ENCODE measurements at places on chromosomes 16 and 17. TPM values are rescaled to one million over a fixed set of nuclear protein-coding genes. Genes with fewer than 3 reads are reported as not detected.

The ELMO3 gene
- 0.79 TPM for total RNA-seq

GRCh38 chr16:23288209-23288608 lies 13.9 kb upstream of the SCNN1B start:
- DNase-seq, result no peak

DNA sequence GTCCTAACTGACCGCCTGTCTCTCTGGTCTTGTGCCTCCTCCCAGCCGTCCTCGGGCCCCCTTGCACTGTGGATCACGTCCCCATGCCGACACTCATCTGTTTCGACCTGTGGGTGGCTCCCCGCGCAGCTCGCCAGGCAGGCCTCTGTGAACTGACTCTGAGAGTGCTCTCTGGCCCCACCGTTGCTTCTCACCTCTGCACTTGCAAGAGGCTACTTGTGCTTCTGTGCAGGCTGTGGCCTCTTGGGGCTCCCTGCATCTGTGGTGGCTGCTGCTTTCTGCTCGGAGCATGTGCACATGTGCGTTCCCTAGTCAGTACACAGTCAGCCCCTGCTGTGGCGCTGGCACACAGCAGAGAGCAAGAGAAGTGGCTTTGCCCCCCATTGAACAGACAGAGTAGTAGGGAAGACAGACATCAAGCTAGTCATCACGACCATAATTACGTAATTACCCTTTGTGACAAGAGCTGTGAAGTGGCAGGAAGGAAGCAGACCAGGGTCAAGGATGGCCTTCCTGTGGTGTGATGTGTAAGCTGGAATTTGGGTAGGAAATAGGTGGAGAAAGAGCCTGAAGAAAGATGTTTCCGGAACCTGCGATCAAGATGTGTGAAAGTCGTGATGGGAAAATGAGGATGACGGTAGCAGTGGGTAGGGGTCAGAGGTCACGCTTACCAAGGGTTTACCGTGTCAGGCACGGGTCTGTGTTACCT lies 256.0 kb upstream of the CACNG5 start:
- no peak for DNase-seq

- peak; percentile 47 for DNase-seq
Observed at GRCh38 chr16:54568906-54569807, 282.6 kb upstream of the IRX3 start.

The SLC13A2 gene
- total RNA-seq, result not detected

DNA sequence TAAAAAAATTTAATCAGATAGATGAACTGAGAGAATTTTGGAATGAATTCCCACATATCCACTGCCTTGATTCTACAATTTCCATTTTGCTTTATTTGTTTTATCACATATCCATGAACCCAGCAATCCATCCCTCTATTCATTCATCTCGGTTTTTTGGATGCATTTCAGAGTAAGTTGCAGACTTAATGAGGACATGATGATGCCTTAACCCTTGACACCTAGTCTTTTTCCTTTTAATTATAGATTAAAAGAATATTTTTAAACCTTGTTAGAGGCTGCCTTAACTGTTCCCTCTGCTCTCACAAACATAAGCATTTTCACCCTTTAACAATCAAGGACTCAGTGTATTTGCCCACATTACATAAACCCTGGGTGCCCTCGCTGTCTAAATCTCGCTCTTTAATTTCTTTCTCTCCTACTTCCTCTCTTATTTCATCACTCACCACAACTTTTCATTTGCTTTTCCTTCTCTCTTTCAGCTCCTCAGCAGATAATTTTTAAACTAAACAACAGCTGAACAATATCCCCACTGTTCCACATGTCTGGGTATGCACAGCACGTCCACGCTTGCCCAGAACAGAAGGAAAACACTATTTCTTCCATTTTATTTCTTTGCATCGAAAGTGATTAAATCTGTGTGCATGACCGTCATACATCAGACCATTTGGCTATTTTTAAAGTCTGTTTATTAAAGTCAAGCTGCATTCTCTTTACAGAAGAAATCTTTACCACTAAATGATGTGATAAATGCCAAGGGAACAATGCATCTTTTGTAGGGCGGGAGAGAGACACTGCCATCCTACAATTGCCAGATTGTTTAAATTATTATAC lies 39.9 kb downstream of the IQCK start:
- DNase-seq, result no peak

The PSMB10 gene
- 54.1 TPM for total RNA-seq

DNA sequence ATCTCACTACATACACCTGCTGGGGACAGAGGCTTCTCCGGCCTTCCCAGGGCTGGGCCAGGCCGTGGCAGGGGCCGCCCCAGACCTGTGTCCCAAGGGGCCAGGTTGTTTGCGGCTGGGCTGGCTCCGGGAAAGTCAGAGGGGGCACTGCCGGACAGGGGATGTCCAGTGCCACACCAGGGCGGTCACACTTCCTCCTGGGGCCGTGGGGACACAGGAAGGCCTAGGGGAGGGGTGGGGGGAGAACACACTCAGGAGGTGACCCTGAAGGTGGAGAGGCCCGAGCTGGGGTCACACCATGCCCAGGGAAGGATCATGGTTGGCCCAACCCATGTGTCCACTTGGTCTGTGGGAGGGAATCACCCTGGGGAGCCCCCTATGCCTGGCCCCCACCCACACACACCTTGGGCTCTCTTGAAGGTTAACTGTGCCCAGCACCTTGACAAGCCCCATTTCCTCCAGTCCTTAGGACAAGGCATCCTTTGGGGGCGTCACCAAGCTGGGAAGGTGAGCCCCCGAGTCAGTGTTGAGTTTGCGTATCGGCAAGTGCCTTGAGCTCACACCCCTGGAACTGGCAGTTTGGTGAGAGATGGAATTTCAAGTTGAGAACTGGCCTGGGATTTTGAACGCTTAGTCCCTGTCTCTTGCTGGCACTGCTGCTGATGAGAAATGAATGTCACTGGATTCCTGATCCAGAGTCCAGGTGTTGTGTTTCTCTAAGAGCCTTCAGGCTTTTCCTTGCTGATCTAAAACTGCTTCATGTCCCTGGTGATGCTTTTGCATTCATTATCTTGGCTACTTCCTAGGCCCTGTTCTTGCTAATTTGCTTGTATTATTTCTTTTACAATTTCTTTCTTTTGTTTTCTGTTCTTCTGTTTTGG lies 7.7 kb upstream of the ACTG1 start:
- peak; percentile 23 for DNase-seq

DNA sequence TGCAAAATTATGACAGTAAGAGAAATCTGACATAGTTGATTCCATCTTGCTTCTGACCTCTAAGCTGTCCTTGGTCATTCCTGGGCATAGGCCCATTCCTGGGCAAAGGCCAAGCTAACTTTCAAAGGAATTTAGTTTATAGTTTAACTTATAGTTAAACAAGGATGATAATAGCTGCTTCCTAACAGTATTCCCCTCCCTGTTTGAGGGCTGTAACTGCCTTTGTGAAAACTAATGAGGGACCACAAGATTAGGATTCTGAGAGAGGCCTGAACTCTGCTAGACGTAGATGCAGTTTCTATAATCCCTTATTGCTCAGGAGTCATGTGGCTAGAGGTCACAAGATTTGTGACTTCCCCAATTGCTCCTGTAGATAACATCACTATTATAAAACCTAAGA lies 80.2 kb upstream of the ASIC2 start:
- DNase-seq, result no peak

GRCh38 chr16:85350973-85351372 lies 238.7 kb upstream of the CIBAR2 start:
- DNase-seq, result peak; percentile 87

The TMEM88 gene
- 32.6 TPM for total RNA-seq

The GAS7 gene
- total RNA-seq, result 51.2 TPM

The STAC2 gene
- 0.62 TPM for total RNA-seq

DNA sequence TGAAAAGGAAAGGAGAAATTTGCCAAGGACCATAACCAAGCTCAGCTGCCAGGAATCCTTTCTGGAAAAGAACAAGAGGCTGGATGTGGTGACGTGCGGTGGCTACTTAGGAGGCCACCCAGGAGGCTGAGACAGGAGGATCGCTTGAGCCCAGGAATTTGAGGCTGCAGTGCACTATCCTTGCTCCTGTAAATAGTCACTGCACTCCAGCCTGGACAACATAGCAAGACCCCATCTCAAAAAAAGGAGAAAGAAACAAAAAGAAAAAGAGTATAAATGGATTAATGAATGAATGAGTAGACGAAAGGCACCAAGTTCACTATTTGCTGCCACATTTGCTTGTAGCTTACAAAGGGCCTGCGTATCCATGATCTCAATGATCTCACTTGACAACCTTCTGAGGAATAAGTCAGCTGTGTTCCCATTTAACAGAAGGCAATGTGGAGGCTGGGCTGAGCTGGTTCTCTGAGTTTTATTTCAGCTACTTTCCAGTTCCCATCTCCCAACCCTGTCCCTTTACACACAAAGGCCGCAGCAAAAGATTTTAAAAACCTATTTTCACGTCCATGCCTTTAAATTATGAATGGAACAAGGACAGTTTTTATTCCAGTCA lies 29.8 kb downstream of the ARSG start:
- no peak for DNase-seq

DNA sequence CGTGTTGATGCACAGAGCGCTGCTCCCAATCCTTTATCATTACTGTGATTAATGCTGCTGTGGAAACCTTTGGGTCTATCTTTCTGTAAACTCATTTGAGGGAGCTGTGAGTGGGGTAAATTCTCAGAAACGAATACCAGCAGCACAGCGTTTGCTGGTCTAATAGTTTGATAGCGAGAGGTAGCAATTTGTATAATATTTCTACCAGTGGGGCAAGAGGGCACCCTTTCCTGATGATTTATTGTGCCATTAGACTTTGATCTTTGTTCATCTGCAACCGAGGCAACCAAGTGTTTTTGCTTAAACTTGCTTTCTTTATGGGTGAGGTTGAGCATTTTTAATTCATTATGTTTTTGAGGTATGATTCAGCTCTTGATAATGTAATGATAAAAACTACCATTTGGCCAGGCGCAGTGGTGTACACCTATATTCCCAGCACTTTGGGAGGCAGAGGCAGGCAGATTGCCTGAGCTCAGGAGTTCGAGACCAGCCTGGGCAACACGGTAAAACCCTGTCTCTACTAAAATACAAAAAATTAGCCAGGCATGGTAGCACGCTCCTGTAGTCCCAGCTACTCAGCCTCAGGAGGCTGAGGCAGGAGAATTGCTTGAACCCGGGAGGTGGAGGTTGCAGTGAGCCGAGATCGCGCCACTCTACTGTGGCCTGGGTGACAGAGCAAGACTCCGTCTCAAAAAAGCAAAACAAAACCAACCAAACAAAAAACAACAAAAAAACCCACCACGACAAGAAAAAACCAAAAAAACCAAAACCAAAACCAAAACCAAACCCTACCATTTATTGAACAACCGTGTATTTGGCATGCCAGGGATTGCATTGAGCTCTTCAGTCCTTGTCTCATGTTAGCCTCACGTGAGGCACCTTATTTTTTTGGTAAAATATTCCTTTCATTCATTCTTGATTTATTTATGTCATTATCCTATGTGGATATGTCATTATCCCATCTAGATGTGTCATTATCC lies 81.5 kb downstream of the PLCG2 start:
- DNase-seq, result no peak

DNA sequence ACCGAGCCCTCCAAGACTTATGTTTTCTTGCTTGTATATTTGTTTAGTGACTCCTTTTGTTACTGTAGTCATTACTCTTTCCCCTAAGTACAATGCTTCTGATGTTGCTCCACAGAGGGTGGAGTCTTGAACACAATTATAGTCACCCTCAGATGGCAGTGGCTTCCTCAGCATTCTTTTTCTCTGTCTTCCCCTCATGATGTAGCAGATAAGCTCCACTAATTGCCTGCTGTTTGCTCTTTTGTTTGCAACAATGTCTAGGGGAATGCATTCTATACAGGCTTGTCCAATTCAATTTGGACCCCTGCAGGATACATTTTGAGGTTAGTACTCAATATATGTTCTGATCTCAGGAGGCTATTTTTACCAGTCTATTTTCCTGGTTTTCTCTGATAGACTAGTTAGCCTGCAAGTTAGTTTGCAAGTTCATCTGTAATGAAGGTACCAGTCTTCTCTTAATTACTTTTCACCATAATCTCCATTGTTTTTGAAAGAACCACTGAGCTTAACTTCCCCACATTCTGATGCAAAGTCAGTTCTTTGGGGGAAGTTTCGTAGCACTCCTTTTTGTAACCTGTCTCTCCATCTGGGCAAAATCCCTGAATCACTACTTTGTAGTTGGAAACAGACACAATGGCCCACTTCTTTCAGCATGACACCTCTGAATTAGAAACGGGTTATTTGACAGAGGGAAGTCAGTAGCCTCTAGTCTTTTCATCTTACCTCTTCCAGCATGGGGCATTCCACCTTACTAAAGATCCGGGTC lies 1509.2 kb downstream of the CDH11 start:
- DNase-seq, result no peak

DNA sequence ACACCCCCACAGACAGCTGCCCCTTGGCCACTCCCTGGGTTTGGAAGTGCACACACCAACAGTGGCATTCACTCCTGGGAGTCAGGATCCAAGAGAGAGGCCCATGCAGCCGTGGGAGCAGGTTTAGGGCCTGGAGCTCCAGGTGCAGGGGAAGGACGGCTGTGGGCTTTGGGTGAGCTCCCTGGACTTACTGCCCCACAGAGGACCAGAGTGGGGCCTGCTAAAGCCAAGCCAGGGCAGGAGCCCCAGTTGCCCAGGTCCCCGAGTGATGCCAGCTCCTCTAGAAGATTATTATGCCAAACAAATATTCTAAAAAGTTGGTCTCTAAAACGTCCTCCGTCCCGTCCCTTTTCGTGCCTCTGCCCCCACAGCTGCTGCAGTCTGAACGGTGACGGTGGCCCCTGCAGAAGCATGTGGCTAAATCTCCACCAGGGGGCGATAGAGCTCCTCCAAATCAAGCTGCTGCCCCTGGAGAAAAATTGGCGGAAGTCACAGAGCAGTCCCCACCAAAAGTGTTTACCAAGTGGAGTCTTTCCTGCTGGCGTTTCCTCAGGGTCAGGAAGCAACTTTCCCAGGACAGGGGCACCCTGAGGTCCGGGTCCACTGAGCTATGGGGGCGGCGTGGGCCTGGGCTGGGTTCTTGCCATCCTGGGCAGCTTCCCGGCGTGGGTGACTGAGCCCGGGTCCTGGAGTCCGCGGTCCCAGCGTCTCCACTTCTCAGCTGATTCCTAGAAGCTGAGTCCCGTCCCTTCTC lies 4.2 kb downstream of the ARMC7 start:
- peak; percentile 85 for DNase-seq

DNA sequence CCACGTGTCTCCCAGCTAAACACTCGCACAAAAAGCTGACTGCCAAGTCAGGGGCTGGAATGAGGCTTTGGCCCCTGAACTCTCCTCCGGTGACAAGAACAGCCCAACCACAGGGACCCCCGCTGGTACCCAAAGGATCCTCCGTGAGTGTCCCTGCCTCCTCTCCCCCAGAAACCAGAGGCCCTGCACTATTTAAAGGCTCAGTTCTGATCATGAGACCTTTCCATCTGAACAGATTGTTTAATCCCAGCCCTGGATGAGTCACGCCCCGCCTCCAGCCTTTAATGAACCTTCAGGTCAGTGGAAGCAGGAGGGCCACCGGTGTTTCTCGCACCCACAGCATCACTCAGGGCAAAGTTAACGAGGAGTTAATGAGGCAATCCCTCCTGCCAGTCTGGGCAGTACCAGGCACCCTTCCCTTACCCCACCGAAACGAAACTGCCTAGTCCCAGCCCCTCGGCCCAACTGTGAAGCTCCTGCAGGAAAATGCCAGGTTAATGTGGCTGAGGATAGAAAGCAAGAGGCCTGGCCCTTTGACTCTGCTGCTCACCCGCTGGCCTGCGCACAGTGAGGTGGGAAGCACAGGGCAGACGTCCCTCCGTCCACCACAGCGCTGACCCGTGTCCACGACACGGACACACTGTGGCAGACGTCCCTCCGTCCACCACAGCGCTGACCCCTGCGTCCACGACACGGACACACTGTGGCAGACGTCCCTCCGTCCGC lies 32.4 kb downstream of the TIMM22 start:
- peak; percentile 64 for DNase-seq

- DNase-seq, result no peak
Observed at GRCh38 chr17:28404007-28404406, 2.0 kb downstream of the SLC46A1 start.
